ENCODE measurements at places on chromosomes 3 and 15. TPM values are rescaled to one million over a fixed set of nuclear protein-coding genes. Genes with fewer than 3 reads are reported as not detected.

KIF15 gene
- total RNA-seq = 18.4 TPM

RARB gene
- not detected for total RNA-seq

MINAR1 gene
- total RNA-seq = 0.80 TPM

RTP4 gene
- not detected for total RNA-seq

ASTE1 gene
- 6.4 TPM for total RNA-seq

DMXL2 gene
- 13.2 TPM for total RNA-seq

- no peaks in the 10 kb centered on the region for H3K27me3 ChIP-seq
- no peak overlapping the region for H3K4me3 ChIP-seq
- H3K4me1 ChIP-seq = no peaks in the 10 kb centered on the region
- H3K27ac ChIP-seq = no peak overlapping the region
- H3K36me3 ChIP-seq = peaks cover 7% of the 10 kb centered on the region
- peak; percentile 48 for DNase-seq
Observed at GRCh38 chr3:19866751-19867347, 67.2 kb downstream of the EFHB start.

DNA sequence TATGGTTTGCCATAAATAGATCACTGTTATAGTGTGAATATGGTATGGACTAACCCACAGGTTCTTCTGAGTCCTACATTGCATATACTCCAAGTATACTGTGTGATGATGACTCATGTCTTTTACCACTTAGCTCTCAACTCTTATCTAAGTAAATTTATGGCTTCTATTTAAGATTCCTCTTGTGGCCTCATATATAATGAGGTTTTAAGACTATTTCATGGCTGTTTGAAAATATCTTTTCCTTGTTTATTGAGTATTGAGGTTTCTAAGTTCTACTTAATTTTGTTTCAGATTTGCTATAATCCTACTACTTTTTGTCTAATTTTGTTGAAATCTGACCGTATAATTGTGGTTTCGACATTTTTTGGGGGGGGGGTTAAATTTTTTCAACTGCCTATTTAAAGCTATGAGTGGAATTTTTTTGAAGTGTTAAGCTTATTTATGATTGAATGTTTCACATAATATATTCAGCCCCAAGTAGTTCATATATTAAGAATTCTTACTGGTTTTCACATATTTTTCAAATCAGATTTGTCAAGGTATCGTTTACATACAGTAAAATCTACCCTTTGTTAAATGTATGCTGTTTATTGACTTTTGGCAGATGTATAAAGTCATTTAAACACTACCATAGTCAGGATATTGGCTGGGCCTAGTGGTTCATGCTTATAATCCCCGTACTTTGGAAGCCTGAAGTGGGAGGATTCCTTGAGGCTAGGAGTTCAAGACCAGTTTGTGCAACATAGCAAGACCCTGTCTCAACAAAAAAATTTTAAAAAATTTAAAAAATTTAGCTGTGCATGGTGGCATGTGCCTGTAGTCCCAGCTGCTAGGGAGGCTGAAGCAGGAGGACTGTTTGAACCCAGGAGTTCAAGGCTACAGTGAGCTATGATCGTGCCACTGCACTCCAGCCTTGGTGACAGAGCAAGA is 11.7 kb downstream of the SLC25A36 start:
- no peak overlapping the region for H3K27ac ChIP-seq
- peaks cover 16% of the 10 kb centered on the region for H3K36me3 ChIP-seq
- peaks cover 45% of the 10 kb centered on the region for H3K4me1 ChIP-seq
- H3K4me3 ChIP-seq = no peak overlapping the region
- no peaks in the 10 kb centered on the region for H3K27me3 ChIP-seq
- DNase-seq = no peak

GRCh38 chr3:17840126-17840525 is 97.7 kb upstream of the TBC1D5 start:
- H3K27ac ChIP-seq = no peak overlapping the region
- no peaks in the 10 kb centered on the region for H3K36me3 ChIP-seq
- no peaks in the 10 kb centered on the region for H3K27me3 ChIP-seq
- H3K4me3 ChIP-seq = no peak overlapping the region

DNA sequence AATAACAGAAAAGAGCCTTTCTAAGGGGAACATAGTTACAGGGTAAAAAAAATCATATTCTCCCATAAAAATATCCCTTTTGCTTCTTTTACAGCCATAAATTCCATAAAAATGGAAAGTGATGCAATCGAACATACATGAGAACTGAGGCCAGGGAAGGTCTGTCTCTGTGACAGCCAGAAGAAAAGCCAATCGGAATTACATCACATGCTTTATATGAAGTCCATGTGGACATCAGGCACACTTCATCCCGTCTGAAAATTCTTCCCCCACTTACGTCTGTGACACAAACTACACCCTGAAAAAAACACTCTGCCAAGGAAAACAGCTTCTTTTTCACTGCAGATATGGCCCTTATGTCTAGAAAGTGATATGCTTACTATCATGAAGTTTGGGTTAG is 323.5 kb downstream of the ERC2 start:
- H3K4me1 ChIP-seq = peaks cover 13% of the 10 kb centered on the region
- no peaks in the 10 kb centered on the region for H3K27me3 ChIP-seq
- no peak overlapping the region for H3K27ac ChIP-seq

DNA sequence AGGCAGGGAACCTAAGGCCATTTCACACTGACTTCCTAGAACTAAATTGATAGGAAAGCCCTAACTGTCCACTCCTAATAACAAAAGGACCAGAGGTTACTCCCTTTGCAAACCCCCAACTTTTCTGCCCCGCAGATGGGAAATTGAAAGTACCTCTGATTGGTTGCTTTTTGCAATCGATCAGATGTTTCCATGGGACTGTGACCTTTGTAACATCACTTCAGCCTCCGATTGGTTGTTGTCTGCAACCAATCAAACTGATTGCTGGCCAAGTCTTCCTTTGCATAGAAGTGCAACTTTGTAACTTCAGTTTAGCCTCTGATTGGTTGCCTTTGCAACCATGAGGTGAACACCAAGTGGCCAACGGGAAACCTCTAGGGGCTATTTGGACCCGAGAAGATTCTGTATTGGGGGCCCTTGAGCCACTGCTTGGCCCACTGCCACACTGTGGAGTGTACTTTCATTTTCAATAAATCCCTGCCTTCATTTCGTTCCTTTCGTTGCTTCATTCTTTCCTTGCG is 11.3 kb upstream of the KNL1 start:
- peaks cover 3% of the 10 kb centered on the region for H3K27me3 ChIP-seq
- H3K4me1 ChIP-seq = 0 out of 2 replicates have a peak, but pooled peaks cover 5% of the 10 kb centered on the region
- no peak overlapping the region for H3K4me3 ChIP-seq
- DNase-seq = no peak
- no peak overlapping the region for H3K27ac ChIP-seq

DNA sequence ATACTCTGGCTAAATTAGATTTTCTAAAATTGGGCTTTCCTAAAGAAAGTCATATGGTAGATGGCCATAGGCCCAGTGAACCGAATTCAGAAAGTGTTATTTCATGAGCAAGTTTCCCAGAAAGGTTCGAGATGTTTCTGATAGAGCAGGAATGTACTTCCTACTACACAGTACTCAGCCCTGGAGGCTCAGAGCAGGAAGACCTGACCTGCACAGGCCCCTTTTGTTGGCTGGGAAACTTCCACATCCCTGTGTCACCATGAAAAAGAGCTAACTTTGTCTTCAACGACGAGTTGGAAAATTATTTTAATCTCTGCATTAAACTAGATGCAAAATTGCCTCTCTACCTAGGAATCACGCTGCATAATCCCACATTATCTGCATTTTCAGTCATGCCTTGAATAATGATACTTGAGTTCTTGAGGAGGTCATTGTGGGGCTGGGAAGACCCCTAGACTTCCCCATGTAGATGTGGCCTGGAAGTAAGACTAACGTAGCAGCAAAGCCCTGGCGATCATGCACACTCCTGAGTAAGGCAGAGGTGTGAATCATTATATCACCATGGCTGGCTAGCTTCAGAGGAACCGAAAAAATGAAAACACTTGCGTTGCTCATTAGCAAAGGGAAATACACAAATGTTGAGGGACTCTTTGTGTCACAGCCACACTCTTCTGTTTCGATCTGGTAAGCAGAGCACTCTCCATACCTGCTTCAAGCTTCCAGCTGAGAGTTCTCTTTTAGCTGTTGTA is 47.1 kb downstream of the CMTM7 start:
- peak overlapping the region; percentile 64 for H3K27ac ChIP-seq
- no peaks in the 10 kb centered on the region for H3K27me3 ChIP-seq
- H3K4me1 ChIP-seq = peaks cover 16% of the 10 kb centered on the region
- no peak overlapping the region for H3K4me3 ChIP-seq
- H3K36me3 ChIP-seq = peaks cover 10% of the 10 kb centered on the region
- DNase-seq = no peak

DNA sequence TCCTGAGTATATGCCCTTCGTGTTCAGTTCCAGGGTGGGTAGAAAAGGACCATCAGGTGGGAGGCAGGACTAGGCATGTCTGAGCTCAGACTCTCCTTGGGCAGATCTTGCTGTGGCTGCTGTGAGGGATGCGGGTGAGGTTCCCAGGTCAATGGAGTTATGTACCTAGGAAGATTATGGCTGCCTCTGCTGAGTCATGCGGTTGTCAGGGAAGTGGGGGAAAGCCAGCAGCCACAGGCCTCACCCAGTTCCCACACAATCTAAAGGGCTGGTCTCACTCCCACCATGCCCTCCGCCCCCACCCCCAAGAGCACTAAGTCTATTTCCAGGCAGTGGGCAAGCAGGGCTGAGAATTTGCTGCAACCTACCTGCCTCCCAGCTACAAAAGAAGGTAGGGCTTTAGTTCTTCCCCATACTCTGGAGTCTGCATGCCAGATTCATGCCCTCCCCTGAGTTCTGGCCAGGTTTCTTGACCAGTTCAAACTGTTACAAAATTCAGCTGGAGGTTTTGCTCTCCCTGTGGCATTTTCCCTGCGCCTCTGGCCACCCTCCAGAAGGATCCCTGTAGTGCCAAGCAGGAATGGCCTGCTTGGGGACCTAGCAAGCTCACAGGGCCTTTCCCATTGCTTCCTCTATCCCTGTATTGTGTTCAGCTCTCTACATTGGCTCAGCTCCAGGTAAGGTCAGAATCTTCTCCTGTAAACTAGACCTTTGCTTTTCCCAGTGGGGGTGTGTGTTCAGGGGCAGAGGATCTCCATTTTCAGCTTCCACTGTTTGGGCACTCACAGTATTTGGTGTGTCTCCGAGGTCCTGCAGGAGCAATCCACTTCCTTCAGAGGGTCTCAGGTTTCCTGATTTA is 12.7 kb upstream of the TMCO5A start:
- no peak overlapping the region for H3K27ac ChIP-seq
- 0 out of 2 replicates have a peak, but pooled peaks cover 5% of the 10 kb centered on the region for H3K4me1 ChIP-seq
- H3K4me3 ChIP-seq = no peak overlapping the region
- no peak for DNase-seq

DNA sequence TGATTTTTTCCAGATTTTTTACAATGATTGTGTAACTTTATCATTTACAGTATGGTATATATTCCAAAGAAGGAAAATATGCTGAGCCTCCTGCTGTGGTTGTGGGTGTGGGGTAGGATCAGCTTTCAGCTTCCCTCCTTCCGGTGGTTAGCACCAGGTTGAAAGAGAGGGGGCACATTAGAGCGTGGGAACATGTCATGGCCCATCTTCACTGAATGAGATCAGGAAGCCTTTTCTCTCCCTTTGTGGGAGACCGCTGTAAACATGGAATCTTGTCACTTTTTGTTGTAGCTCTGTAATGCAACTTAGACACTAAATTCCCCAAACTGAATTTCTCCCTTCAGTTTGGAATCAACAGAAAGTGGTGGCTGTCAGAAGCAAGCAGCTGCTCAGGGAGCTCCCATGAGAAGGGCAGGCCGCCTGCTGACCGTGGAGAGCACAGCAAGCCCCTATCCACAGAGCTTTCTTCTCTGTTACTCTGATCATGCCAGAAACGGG is 86.7 kb upstream of the LIMD1 start:
- no peak overlapping the region for H3K4me3 ChIP-seq
- peak; percentile 60 for DNase-seq
- no peak overlapping the region for H3K27ac ChIP-seq
- no peaks in the 10 kb centered on the region for H3K27me3 ChIP-seq
- H3K4me1 ChIP-seq = 0 out of 2 replicates have a peak, but pooled peaks cover 3% of the 10 kb centered on the region

- H3K4me3 ChIP-seq = no peak overlapping the region
- no peak overlapping the region for H3K27ac ChIP-seq
- H3K27me3 ChIP-seq = no peaks in the 10 kb centered on the region
- no peak for DNase-seq
- no peaks in the 10 kb centered on the region for H3K4me1 ChIP-seq
Observed at GRCh38 chr3:80696280-80696679, 928.5 kb upstream of the ROBO1 start.

- peak overlapping the region; percentile 22 for H3K4me3 ChIP-seq
- H3K4me1 ChIP-seq = peaks cover 52% of the 10 kb centered on the region
- peaks cover 10% of the 10 kb centered on the region for H3K36me3 ChIP-seq
- no peaks in the 10 kb centered on the region for H3K27me3 ChIP-seq
- peak; percentile 38 for DNase-seq
Observed at GRCh38 chr3:45635475-45636256, 41.1 kb downstream of the LIMD1 start.

DNA sequence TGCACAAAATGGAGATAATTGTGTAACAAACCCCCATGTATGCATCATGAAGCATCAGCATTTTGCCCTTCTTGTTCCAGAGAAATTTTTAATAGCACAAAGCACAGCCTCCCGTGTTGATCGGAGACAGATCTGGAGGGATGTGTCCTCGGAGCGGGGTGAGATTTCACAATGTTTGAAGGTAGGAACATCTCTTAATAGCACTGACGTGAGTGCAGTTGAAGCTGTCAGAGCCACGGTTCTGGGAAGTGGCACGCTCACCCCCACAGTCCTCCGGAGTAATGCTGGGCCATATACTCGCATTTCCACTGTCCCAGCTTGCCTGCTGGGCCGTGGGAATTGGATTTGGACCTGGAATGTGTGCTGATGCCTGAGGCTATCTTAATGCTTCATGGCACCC is 24.1 kb downstream of the ARPP21 start:
- H3K27ac ChIP-seq = no peak overlapping the region
- H3K27me3 ChIP-seq = no peaks in the 10 kb centered on the region
- H3K4me1 ChIP-seq = peaks cover 11% of the 10 kb centered on the region
- H3K4me3 ChIP-seq = no peak overlapping the region

- no peak overlapping the region for H3K4me3 ChIP-seq
- H3K27ac ChIP-seq = no peak overlapping the region
- H3K4me1 ChIP-seq = peaks cover 36% of the 10 kb centered on the region
- H3K27me3 ChIP-seq = no peaks in the 10 kb centered on the region
- DNase-seq = no peak
Observed at GRCh38 chr3:107065094-107065861, 312.0 kb upstream of the CCDC54 start.

DNA sequence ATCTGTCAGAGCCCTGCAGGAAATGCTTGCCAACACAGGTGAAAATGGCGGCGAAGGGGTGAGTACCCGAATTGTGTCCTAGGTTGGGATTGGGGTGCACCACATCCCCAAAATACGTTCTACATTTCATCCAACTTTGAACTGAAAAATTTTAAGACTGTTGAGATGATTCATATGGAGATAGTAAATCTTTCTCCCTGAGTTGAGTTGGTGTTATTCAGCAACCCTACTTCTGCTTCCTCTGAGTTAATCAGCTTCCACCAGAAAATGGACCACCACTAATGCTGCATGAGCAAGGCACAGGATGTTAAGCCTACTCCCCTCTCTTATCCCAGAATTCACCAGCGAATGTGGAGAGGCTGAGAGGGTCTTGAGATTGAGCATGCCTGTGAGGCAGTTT is 192.9 kb downstream of the RYR3 start:
- peaks cover 18% of the 10 kb centered on the region for H3K4me1 ChIP-seq
- H3K36me3 ChIP-seq = peaks cover 2% of the 10 kb centered on the region
- DNase-seq = no peak
- no peaks in the 10 kb centered on the region for H3K27me3 ChIP-seq

- H3K27me3 ChIP-seq = peaks cover 17% of the 10 kb centered on the region
- DNase-seq = peak; percentile 58
- H3K4me3 ChIP-seq = peak overlapping the region; percentile 82
- H3K27ac ChIP-seq = no peak overlapping the region
- peaks cover 35% of the 10 kb centered on the region for H3K4me1 ChIP-seq
- H3K36me3 ChIP-seq = 0 out of 2 replicates have a peak, but pooled peaks cover 5% of the 10 kb centered on the region
Observed at GRCh38 chr15:93088200-93088980, 621 bp downstream of the RGMA start.

- peaks cover 15% of the 10 kb centered on the region for H3K27me3 ChIP-seq
- no peaks in the 10 kb centered on the region for H3K36me3 ChIP-seq
- H3K4me1 ChIP-seq = 0 out of 2 replicates have a peak, but pooled peaks cover 2% of the 10 kb centered on the region
- H3K27ac ChIP-seq = 0 out of 2 replicates have a peak overlapping the region, but pooled peaks have one; percentile 22
Observed at GRCh38 chr3:140910860-140911259, 30.8 kb upstream of the SLC25A36 start.

Measured in WTC11 (cell line).